ENCODE measurements at places on chromosomes 6 and 20. TPM values are rescaled to one million over a fixed set of nuclear protein-coding genes. Genes with fewer than 3 reads are reported as not detected.

DNA sequence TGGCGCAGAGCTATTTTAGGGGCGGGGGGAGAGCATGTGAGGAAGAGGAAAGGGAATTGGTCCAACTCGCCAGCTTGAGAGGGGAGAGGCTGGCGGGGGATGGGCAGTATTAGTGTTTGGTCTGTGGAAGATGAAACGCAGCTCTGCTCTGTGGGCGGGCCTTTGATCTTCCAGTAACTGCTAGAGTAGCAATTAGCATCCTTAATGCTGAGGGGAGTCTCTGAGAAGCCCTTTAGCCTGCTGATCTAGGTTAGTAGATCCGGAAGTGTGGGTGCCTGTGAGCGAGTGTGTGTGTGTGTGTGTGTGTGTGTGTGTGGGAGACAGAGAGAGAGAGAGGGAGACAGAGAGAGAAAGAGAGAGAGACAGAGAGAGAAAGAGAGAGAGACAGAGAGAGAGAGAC lies 117.2 kb upstream of the BACH2 start:
- peak; percentile 88 for DNase-seq

CFAP206 gene
- not detected for total RNA-seq

DNA sequence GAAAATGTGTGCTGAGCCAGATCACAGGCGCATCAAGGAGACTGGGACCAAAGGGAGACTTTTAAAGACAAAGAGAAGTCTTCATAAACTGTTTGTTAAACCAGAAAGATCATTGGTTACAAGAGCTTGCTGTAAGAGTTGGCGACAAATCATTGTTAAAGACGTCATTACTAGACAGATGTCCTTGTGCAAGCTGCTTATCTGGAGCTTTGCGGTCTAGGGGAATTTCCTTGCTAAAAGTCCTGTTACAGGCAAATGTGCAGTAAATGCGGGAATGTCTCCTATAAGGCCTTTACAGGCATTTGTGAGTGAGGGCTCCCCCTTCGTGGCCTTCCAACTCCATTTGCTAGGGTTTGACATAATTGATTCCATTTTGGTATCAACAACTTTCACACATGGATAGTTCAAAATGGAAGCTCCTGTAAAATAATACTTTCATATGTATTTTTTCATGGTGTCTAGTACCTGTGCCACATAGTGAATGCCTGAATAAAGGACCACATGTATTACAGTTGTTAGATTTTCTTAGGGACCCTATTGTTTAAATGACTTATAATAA lies 362.4 kb downstream of the UTRN start:
- no peak for DNase-seq

GRCh38 chr20:46717818-46718541 lies 8.5 kb downstream of the SLC2A10 start:
- DNase-seq: no peak

CAGE1 gene
- not detected for total RNA-seq

GRCh38 chr6:35183935-35184334 lies 29.8 kb upstream of the SCUBE3 start:
- DNase-seq: no peak

ZSCAN23 gene
- 0.38 TPM for total RNA-seq

DNA sequence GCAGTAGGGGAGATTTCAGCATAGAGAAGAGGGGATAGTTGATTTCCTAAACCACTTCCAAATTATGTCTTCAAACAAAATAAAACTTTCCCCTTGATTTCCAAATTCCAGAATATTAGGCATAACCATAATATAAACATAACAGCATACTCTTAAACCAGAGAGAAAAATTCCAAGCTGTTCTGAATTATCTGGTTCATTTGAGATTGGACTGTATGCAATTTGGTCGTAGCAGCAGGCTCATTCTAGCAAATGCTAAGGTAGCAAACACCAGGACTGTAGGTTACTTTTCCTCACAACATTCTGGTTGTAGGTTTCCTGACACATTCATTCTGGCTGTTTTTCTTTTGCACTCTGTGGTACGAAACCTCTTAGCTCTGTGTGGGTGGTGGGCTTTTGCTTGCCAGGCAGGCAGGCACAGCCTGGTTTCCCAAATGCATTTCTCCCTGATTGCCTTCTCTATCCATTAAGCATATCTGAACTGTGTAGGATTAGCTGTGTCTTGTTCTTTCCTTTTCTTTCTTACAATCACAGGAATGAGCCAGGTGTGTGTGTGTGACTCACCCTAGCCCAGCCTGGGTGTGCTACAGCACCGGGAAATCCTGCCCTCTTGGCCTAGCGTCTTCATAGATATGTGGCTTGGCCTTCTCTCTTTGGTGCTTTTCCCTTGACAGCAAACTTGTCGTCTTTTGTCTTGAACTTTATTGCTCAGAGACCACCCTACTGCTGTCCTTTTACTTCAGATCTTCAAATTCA lies 77.1 kb downstream of the JARID2 start:
- no peak for DNase-seq

GRCh38 chr20:21322921-21323331 lies 19.8 kb downstream of the XRN2 start:
- DNase-seq: no peak

- DNase-seq: no peak
Measured at GRCh38 chr20:7758406-7758805, 181.9 kb downstream of the HAO1 start.

SMLR1 gene
- total RNA-seq: not detected

DNA sequence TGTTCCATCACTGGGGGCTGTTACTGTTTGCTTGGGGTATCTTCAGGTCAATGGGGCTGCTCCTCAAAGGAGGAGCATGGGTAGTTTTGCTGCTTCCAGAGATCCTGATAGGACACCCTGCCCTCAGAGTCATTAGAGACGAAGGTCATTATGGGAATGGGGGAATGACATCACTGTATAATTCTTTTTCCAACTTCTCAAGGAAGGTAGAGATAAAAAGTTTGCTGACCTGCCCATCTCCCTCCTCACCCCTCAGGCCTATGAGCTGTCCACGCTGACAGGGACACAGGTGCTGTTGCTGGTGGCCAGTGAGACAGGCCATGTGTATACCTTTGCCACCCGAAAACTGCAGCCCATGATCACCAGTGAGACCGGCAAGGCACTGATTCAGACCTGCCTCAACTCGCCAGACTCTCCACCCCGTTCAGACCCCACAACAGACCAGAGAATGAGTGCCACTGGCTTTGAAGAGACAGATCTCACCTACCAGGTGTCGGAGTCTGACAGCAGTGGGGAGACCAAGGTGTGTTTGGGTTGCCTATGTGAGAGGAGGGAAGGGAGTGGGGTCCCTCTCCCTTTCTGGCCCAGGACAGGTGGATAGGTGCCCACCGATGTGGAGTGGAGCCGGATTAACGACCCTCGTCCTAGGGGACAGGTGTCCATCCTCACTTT lies 2.7 kb downstream of the SRF start:
- DNase-seq: no peak

GRCh38 chr6:33191383-33192104 lies 723 bp downstream of the COL11A2 start:
- no peak for DNase-seq

HLA-G gene
- 0.15 TPM for total RNA-seq

DNA sequence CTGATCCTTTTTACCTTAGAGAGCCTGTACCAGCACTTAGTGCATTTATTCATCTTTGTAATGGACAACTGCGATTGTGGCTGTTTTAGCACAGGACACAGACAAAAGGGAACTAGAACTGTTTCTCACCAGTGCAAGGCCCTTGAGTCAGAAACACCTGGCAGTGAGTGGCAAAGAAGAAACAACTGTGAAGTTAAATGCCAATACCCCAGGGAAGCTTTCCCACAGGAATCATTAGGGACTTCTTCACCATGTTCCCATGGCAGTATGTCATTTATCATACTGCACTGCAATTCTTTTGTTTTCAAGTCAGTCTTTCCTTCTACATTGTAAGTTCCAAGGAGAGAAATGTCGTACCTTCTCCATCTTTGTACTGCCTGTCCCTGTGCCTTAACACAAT lies 28.6 kb upstream of the CDYL start:
- DNase-seq: no peak

DNA sequence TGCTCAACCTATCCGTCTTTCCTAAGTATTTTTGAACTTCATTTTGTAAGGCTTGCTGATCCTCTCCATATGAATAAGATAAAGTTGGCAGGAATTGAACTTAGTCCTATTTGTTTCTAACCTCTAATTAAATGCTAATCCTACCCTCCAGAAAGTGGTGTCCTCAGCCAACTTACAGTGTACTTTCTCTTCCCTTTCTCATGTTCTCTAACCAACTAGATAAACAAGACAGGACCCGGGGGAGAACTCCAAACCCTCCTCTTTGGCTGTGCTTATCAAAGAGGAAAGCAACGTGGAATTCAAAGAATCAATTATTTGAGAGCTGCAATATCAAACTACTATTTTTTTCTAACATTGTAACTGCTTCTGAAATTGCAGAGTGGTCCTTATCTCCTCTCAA lies 56.5 kb upstream of the NRSN1 start:
- no peak for DNase-seq

MAK gene
- total RNA-seq: 0.15 TPM

GRCh38 chr6:33652002-33652401 lies 30.9 kb downstream of the ITPR3 start:
- no peak for DNase-seq

SCUBE3 gene
- not detected for total RNA-seq

DNA sequence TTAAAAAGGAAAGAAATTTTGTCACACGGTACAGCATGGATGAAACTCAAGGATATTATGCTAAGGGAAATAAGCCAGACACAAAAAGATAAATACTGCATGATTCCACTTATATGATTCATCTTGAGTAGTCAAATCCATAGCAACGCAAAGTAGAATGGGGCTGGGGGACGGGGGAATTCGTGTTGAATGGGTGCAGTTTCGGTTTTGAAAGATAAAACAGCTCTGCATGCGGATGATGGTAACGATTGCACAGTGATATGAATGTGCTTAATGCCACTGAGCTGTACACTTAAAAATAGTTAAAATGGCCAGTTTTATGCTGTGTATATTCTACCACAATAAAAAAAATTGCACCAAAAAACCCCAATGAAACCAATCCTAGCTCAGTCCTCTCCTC lies 52.9 kb upstream of the SIRPA start:
- no peak for DNase-seq

- DNase-seq: no peak
Measured at GRCh38 chr6:138371720-138372119, 6.0 kb upstream of the SMIM28 start.

GRCh38 chr6:21754891-21755290 lies 161.3 kb downstream of the SOX4 start:
- no peak for DNase-seq

- DNase-seq: no peak
Measured at GRCh38 chr6:7391151-7391550, 1.5 kb downstream of the RIOK1 start.

DNA sequence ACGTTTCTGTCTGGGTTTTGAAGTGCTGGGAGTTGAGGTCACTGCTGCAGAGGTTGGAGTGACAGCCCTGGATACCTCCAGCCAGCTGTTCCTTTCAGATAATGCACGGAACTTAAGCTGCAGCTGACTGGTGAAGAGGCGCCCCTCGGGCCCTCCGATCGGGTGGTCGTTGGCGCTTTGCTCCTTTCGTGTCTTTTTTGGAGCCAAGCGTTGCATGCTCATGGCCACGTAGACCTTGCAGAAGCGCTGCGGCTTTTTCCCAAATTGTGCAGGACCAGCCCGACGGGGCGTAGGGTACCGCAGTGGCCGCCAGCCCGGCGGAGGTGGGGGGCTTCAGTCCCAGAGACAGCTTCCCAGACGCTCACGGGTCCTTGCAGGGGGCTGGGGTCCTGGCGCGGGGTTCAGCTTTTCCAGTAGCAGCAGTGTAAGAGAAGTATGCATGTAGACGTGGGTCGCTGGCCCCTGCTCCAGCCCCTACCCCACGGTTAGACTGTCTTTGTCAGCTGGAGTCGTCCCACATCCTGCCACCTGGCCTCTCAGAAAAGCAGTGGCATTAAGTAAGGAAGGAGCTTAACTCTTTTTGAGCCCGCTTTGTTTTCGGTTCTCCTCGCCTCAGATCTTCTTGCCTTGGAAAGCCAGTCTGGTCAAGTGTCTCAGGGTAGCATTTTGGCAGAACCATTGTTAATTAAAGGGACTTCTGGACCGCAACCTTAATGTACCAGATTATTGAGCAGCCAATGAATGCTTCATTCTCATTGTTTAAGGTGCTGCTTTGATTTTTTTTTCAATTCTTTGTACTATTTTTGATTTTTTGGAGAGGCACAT lies 838 bp downstream of the TNFAIP3 start:
- DNase-seq: peak; percentile 55
